ENCODE measurements at places on chromosomes 11 and 22. TPM values are rescaled to one million over a fixed set of nuclear protein-coding genes. Genes with fewer than 3 reads are reported as not detected.

GRCh38 chr11:11039208-11039965, 181.5 kb upstream of the ZBED5 start:
- DNase-seq, result no peak

- DNase-seq, result no peak
These were observed 905 bp downstream of the HDHD5 start for GRCh38 chr22:17158176-17158567.

DNA sequence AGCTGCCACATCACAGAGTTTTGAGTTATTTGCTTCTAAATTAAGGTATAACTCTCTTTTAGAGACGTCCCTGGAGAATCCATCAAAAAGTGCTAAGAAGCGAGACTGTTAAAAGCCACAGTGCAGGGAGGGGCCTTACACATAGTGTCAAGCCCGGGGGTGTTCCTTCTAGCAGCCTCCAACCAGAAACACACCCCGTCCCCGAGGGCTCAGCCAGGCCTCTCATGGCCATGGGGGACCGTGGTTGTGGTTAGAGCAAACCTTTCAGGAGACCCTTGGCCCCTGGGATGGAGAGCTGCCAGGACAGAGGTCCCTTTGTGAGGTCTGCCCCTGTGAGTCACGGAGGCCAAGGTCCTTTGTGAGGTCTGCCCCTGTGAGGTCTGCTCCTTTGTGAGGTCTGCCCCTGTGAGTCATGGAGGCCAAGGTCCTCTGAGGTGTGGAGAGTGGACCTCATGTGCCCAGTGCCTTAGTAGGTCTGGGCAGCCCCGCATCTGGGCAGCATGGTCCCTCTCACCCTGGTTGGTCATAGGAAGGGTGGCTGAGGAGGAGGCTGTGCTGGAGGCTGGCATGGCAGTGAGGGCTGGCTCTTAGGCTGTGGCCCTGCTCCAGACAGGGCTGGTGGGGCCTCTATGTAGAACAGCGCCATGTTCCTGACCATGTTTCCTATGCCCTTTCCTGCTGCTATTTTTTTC, 5.4 kb downstream of the GNAZ start:
- DNase-seq, result peak; percentile 11

DNA sequence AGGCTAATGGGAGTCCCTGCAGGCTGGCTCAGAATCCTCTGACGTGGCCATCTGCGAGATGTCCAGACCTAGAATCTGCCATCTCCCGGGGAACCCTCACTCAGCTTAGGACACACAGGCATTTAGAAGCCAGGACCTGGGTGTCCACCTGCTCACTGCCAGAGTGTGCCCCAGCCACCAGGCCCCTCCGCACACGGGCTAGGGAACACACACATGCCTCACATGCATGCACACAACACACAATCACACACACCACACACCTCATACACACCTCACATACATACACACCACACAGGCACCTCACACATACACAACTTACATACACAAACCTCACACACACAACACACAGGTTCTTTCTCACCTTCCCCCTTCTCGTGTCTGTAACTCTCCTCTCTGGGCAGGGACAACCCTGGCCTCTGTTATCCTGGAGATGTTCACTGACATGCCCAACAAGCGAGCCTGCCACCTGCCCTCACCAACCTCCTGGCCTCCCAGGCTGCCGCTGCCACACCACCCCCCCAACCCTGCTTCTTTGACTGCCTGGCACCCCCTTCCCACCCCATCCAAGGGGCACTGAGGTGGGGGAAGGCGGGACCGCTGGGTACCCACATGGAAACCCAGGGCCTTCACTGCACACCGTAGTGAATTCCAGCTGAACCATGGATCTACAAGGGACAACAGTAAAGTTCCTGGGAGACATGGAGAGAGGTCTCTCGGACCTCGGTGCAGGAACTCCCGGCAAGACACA, 38.1 kb downstream of the GNB1L start:
- no peak for DNase-seq

DNA sequence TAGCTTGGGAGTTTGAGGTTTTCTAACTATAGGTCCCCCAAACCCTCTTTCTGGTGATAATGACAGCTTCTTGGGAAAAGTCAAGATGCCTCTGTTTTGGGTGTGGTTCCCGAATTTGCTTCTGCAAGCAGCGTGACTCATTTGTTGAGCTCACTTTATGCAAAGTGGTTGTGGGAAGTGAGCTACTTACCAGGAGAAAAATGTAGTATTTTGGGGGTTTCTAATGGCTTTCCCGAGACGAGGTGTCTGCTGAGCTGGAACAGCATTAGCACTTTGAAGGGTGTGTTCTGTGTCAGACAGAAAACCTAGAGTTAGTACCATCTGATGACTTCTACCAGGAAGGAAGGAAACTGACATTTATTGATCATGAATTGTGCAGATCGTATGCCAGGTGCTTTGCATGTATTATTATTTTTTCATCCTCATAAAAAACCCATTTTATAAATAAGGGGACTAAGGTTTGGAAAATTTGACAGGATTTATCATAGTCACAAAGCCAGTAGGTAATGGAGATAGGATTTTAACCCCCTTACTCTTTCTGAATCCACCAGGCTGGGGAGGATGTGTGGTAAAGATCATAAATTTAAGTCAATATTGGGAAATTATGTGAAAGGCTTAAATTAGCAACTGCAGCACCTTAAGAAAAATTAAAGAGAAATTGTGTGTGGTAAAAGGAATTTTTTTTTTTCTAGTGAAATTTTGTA, 108.8 kb upstream of the CD44 start:
- DNase-seq, result peak; percentile 89

DNA sequence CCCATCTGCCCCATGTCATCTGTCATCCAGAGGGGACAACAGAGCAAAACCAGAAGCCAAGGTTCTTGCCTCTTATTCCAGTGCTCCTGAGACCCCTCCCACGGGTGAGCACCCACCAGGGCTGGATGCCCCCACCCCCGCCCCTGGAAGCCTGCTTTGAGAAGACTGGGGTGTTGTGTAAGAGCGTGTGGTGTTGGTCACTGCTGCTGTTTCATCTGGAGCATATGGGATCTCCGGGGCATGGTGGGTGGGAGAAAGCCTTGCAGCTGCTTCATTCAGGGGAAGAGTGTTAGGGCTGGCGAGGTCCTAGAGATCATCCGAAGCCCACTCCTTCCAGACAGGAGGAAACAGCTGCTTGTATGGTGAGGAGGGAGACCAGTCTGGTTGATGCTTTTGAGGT, 54.1 kb downstream of the CHRDL2 start:
- no peak for DNase-seq

DNA sequence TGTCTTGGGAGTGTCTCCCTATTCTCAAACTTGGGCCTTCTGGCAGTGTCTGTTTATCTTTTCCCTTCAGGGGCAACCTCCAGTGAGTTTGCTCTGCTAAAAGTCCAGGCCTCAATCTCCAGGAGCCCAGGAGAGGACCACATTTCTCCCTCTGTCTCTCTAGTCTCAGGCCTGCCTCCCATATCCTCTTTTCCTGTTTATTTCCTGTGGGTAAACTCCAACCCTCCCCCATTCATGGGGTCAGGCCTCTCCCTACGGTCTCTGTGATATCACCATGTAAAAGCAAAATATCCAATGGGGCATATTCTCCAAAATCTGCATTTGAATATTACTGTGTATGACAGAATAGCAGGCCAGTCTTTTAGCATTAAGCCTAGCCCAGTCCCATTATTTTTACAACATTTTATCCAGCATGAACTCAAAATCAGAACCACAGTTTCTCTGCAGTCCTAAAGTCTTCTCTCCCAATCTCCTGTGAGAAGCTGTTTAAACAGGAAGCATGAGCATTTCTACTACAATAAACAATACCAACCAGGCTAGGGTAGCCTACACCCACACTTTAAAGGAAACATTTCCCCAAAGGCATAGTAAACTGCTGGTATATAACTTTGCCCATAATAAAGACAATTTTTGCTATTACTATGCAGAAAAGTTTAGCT, 18.0 kb upstream of the TMEM135 start:
- no peak for DNase-seq

DNA sequence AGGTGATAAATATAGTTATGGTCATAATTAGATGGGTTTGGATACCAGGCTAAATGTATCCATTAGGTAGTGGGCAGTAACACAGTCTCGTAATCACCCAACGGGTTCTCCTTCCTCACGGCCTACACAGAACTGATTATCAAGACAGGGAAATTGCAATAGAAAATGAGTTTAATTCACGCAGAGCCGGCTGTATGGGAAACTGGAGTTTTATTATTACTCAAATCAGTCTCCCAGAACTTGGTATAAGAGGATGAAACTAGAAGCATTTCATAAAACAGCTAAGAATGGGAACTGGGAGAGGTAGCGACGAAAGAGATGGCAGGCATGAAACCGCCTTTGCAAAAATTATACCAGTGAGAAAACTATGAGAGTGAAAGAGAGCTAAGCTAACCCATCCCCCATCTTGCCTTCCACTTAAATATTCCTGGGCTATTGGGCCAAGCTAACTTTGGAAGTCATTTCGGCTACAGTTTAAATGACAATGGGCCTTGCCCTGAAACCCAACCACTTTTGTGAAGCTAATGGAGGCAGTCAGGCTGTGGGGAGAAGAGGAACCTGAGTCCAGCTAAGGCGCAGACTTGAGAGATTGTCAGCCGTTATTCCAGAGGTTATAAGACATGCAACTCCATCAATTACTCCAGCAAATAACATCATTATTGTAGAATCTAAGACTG, 29.6 kb downstream of the CTSC start:
- DNase-seq, result no peak

The LUZP2 gene
- total RNA-seq, result not detected

The MAPK8IP2 gene
- 10.8 TPM for total RNA-seq

The DNHD1 gene
- 1.9 TPM for total RNA-seq

The RIMBP3C gene
- 0.50 TPM for total RNA-seq

The HSPB2 gene
- not detected for total RNA-seq
